Activated B cell treated with CpG ODN at 0.5 μM for 24 hours (primary cell): ENCODE measurements at places on chromosomes 16 and 17.
A peak's percentile ranks its signal among the peaks of the same experiment; 100 is the strongest.

- DNase-seq: no peak
These were observed 32.3 kb downstream of the GRB7 start for GRCh38 chr17:39769974-39770587.

DNA sequence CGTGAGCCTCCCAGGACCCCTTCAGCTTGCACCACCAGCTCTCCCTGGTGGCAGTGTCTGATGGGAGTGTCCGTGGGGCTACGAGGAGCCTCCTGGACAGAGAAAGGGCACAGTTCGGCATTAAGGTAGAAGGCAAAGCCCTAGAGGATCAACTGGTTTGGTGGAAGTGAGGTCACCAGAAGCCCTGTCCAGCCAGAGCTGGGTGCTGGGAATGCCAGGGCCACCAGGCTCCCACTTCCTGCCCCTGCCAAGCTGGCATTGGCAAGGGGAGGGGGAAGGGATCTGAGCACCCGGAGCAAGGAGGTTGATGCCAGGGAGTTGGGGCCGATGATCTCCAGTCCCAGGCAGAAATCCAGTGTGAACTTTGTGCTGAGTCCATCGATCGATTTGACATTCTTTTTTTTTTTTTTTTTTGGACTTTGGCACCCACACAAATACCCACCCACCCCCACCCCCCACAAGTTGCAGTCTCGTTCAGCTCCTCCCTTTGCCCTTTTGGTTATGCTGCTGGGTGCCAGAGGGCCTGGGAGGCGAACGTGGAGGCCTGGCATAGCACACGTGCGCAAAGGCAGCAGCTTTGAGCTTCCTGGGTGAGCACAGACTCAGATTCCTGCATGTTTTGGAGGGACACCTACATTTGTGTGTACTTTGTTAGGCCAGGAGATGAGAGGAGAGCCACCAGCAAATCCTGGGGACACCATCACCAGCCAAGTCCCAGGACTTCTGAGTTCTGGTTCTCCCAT, 2.1 kb downstream of the NHERF1 start:
- no peak for DNase-seq

DNA sequence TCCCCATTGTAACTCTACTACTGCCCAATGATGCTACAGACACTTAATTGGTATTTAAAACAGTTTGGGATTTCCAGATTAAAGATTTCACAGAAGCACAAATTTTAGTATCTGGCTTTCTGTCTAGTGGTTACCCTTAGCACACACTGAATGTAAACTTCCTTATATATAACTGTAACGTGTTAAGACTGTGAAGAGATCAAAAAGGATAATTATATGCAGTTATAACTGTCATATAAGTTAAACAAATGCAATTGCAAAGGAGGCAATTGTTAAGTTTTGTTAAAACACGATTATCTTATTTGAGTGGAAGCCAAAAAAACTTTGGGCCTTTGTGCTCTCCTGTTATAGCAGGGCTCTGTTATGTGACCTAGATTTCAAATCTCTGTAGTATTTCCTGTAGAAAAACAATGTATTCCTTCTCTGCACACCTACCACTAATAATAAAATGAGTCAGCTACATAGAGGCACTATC, 147.9 kb downstream of the STXBP4 start:
- DNase-seq: no peak

GRCh38 chr16:56689171-56689570, 6.9 kb downstream of the MT1X start:
- no peak for DNase-seq

GRCh38 chr16:88830258-88830657, 18.5 kb upstream of the APRT start:
- no peak for DNase-seq

DNA sequence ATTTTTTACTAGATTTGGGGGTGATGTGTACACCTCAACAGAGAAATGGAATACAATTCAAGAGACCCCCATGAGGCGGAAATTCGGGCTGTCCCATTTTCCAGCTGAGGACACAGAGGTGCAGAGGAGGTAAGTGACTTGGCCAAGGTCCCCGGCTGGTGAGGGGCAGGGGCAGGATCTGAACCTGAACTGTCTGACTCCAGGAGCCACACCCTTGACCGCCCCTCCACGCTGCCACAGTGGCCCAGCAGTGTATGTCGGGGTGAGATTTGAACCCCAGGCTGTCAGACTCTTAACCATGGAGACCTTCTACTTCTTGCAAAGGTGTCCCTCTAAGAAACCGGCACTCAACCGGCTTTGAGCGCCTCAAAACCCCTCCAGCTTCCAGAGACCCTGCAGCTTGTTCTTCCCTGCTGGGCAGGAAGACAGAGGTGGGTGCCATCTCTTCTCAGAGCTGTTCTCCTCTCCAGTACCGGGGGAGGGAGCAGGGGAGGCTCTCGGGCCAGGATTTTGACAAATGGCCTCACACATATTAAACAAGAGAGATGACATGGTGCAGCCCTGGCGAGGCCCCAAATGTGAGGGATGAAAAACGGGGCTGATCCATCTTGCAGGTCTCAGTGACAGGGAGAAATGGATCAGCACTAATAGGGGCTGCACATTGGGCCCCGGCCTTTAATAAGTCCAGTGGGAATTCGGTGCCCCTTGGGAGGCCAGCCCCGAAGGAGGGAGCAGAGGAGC, 222.3 kb downstream of the GSG1L start:
- DNase-seq: no peak

DNA sequence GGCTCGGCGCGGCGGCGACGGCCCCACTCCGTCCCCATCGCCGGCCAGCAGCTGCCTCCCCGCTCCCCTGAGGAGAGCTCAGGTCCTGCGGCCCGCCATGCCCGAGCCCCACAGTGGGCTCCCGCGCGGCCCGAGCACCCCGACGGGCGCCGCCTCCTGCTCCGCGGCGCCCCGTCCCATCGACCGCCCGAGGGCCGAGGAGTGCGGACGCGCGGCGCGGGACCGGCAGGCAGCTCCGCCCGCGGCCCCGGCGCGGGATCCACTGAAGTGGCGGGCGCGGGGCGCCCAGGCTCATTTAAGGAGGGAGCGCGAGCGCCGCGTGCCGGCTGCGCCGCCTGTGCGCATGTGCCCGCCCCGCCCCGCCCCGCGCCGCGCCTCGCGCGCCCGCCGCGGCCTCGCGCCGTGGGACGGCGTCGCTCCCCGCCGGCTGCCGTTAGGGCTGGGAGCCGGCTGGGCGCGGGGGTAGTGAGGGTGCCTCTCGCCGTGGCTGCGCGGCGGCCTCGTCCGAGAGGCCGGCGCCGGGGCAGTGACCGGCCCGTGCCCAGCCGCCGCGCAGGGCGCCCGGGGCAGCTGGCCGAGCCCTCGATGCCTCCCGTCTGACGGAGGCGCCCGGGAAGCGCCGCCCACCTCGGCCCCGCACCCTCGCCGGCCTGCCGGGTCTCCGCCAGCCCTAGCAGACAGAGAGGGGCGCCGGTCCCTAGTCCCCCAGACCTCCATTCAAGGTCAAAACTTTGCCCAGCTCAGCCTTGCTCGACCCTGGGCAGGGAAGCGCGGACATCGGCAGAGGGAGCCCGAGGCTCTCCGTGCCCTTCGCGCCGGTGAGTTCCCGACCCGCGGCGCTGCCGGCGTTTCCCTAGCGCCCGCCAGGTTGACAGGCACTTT, at the start of gene NETO2:
Gene NETO2 (minus strand): TSS at position 269 of the 882 bp plus-strand sequence. CDS start 333 bp downstream, outside the sequence.
- DNase-seq: peak; percentile 81

DNA sequence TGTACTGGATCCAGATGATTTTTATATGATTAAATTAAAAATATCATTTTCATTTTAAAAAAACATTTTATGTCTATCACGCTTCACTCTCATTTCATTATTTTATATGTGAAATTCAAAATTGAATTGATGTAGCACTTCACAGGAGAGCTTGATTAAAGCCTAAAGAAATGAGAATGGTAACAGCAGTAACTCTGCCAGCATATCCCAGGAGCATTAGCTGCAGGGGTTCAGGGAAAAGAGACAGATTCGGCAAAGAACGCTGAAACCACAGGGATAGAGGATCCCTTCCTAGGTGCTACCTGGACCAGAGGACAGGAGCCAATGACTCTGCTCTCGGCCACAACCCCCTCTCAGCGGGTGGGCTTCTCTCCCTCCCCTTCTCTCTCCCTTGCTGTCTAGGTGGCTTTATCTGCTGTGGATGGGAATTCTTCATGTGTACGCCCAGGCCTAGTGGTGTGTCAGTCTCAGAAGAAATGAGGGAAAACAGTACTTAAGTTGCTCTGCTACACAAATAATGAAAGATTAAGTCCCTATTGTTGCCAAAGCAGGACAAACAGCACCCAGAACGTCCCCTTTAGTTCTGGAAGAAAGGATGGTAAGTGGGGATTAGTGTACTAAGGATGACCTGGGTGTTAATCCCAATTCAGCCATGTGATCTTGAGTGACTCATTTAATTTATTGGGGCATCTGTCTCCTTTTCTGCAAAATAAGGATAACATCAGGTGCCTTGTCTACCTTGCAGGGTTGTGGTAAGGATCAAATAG, 123.3 kb downstream of the CDK5R1 start:
- DNase-seq: no peak

DNA sequence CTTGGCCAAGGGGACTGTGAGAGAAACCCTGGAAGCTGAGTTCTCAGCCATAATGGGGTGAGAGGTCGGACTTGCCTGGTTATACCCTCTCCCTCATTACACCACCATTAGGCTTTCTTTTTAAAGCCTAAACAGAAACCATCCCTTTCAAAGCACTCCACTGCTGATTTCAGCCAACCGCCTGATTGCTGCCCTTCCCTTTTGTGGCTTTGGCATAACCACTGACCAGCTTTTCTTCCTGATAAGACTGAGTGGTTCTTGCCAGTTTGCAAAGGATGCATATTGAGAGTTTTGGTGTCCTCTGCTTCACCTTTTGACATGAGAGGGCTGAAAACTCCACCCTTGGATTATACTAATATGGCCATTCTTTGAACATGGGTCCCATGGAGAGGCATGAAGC, 308.2 kb upstream of the GOT2 start:
- DNase-seq: no peak

- no peak for DNase-seq
These were observed 285.7 kb downstream of the SOX9 start for GRCh38 chr17:72406498-72406897.

GRCh38 chr16:86060381-86061317, 161.7 kb downstream of the IRF8 start:
- no peak for DNase-seq
